ENCODE measurements at places on chromosomes 7 and 10. TPM values are rescaled to one million over a fixed set of nuclear protein-coding genes. Genes with fewer than 3 reads are reported as not detected.

DNA sequence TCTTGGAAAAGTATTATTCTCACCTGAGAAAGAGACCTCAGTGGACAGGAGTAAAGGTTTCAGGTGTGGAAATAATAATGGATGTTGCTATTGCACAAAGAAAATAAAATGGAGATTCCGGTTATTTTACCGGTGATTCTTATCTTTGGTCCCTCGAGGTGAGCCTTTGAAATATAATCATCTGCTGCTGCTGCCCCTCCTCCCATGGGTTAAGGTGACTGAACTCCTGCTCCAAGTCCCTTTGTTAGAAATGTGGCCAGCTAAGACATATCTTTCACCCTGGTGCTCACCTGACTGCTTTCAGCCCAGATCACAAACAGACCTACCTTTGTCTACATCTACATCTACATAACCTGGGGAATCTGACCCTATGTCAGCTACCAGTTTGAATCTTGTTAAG, 5.7 kb downstream of the CUBN start:
- no peaks in the 10 kb centered on the region for H3K36me3 ChIP-seq
- no peak overlapping the region for H3K4me3 ChIP-seq
- H3K27me3 ChIP-seq = no peaks in the 10 kb centered on the region
- no peak for DNase-seq
- no peaks in the 10 kb centered on the region for H3K4me1 ChIP-seq
- no peak overlapping the region for H3K27ac ChIP-seq

DNA sequence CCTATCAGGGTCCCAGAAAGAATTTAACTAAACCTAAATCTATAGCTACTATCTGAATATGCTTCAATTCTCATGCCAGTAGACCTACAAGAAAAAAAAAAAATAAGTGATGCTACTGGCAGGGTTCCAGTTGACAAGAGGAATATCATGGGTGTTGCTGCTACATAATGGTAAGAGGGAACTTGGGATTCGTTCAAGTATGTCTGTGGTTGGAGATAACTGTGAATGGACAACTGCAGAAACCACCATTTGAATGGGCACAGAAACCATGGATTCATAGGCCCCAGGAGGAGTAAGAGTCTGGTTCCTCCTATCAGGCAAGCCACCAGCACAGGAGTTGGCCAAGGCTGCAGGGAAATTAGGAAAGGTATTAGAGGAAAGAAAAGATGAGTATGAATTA, 287.6 kb upstream of the HGF start:
- no peaks in the 10 kb centered on the region for H3K4me1 ChIP-seq
- no peak overlapping the region for H3K4me3 ChIP-seq
- no peak overlapping the region for H3K27ac ChIP-seq
- no peak for DNase-seq

- H3K4me1 ChIP-seq = no peaks in the 10 kb centered on the region
- H3K27ac ChIP-seq = no peak overlapping the region
- DNase-seq = no peak
Measured at GRCh38 chr7:133859231-133859630, 267.9 kb upstream of the LRGUK start.

GRCh38 chr7:136056651-136057231, 79.6 kb upstream of the MTPN start:
- no peaks in the 10 kb centered on the region for H3K36me3 ChIP-seq
- H3K4me3 ChIP-seq = no peak overlapping the region
- DNase-seq = no peak
- no peaks in the 10 kb centered on the region for H3K27me3 ChIP-seq

GRCh38 chr7:70660819-70661191, 471.1 kb upstream of the GALNT17 start:
- no peaks in the 10 kb centered on the region for H3K36me3 ChIP-seq
- no peak overlapping the region for H3K4me3 ChIP-seq
- no peaks in the 10 kb centered on the region for H3K27me3 ChIP-seq
- H3K4me1 ChIP-seq = peaks cover 12% of the 10 kb centered on the region

DNA sequence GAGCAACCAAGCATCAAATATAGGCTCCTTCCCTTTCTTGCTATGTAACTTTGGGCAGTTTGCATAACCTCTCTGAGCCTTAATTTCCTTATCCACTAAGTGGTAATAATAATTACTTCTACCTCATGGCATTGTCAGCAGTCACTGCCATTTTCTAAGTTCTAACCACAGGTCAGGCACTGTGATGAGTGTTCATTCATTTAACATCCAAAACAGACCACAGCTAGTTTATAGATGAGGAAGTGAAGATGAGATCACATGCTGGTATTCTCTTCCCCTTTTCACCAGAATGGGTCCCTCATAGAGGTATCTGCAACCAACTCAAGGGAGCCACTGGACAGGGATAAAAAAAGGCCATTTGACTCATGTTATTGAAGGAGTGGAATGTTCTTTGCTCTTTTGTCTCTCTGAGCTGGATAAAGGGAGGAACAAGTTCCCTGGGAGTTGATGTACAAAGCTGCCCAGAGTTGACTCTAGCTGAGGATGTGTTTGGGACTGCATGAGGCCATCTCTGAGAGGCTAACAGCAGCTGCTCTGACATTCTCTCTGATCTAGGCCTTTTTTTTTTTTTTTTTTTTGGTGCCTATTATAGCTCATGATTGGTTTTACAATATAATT, 65.0 kb downstream of the DNAJC12 start:
- no peaks in the 10 kb centered on the region for H3K27me3 ChIP-seq
- H3K27ac ChIP-seq = no peak overlapping the region
- H3K4me3 ChIP-seq = no peak overlapping the region
- no peak for DNase-seq
- no peaks in the 10 kb centered on the region for H3K4me1 ChIP-seq

DNA sequence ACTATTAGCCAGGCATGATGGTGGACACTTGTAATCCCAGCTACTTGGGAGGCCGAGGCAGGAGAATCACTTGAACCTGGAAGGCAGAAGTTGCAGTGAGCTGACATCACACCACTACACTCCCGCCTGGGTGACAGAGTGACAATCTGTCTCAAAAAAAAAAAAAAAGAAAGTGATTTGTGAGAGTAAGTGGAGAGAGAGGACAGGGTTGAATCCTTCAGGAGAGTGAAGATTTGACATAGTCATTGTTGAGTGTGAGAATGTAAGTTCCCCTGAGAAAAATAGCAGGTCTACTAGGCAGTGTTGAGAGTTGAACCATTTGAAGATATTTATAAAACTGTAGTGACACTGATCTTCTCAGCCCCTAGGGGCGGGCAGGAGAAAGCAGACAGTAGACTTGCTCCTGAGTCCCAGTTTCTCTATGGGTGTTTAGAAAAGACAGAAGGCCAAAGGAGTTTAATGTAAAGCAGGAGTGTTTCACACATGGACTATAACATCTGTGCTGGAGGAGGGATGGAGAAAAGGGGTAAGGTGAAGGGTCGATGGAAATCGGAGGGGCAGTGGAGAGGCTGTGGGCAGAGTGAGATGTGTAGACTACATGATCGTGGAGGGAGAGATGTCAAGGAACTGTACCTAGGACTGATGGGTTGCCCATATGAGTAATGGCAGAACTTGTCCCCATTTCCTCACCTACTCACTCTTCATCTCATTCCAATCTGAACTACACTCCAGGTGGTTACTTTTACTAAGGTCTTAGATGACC, 13.7 kb upstream of the LAMB4 start:
- H3K27me3 ChIP-seq = no peaks in the 10 kb centered on the region
- H3K36me3 ChIP-seq = no peaks in the 10 kb centered on the region
- no peak overlapping the region for H3K4me3 ChIP-seq
- DNase-seq = no peak

- H3K4me3 ChIP-seq = no peak overlapping the region
- no peaks in the 10 kb centered on the region for H3K36me3 ChIP-seq
- no peak overlapping the region for H3K27ac ChIP-seq
- no peaks in the 10 kb centered on the region for H3K27me3 ChIP-seq
Measured at GRCh38 chr7:142697270-142697669, 52.0 kb upstream of the PRSS1 start.

DNA sequence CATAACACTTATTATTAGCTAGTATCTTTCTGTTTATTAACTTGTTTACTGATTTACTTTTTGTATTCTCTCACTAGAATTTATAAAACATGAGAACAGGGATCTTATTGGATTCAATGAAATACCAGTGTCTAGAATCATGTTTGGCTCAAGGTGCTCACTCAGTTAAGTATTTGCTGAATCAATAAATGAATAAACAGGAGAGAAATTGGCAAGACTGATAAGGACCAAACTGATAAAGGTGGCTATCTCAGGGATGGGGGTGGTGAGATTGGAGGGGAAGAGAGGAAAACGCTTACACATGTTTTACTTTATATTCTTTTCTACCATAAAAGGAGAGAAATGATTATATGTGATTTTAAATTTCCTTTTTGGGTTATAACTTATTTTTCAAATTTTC, 43.3 kb upstream of the CCDC6 start:
- no peak overlapping the region for H3K27ac ChIP-seq
- H3K4me1 ChIP-seq = no peaks in the 10 kb centered on the region
- H3K36me3 ChIP-seq = no peaks in the 10 kb centered on the region

DNA sequence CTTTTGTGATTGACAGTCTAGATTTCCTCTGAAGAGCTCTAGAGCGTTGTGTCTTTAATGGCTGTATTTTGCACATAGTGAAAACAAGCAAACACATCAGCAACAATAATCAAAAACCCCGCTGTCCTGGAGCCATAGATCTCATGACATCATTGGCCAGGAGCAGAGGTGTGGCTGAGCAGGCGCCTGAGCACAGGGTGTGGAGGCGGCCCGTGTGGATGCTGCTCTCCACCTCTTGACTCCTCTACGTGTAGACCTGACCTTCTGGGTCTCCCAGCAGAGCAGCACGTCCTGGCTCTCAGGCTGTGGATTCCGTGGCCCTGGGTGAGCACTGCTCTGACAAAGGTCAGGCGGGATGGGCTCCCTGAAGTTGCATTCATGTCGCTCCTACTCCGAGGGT, 63.0 kb upstream of the INSYN2A start:
- no peaks in the 10 kb centered on the region for H3K4me1 ChIP-seq
- no peak overlapping the region for H3K27ac ChIP-seq
- peaks cover 10% of the 10 kb centered on the region for H3K36me3 ChIP-seq
- no peak for DNase-seq

GRCh38 chr10:93352638-93353383, 129.3 kb downstream of the MYOF start:
- no peak for DNase-seq
- H3K27me3 ChIP-seq = no peaks in the 10 kb centered on the region
- no peaks in the 10 kb centered on the region for H3K4me1 ChIP-seq
- H3K27ac ChIP-seq = no peak overlapping the region

GRCh38 chr10:3009341-3009740, 58.0 kb upstream of the PFKP start:
- H3K27ac ChIP-seq = no peak overlapping the region
- no peaks in the 10 kb centered on the region for H3K4me1 ChIP-seq
- DNase-seq = no peak
- no peaks in the 10 kb centered on the region for H3K36me3 ChIP-seq
- H3K4me3 ChIP-seq = no peak overlapping the region

- no peaks in the 10 kb centered on the region for H3K36me3 ChIP-seq
- no peaks in the 10 kb centered on the region for H3K4me1 ChIP-seq
- H3K27me3 ChIP-seq = no peaks in the 10 kb centered on the region
- no peak overlapping the region for H3K27ac ChIP-seq
Measured at GRCh38 chr7:48875045-48875916, 49.1 kb upstream of the CDC14C start.

DNA sequence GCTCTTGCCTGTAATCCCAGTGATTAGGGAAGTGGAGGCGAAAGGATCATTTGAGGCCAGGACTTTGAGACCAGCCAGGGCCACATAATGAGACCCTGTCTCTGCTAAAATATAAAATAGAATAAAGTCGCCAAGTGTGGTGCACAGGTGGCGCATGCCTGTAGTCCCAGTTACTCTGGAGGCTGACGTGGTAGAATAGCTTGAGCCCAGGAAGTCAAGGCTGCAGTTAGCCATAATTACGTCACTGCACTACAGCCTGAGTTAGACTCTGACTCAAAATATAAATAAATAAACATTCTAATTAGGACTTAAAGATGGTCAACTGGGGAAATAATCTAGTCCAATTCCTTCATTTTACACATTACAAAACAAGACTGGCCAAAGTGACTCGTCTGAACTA, 768 bp downstream of the CHCHD2 start:
- peak overlapping the region; percentile 88 for H3K4me3 ChIP-seq
- peaks cover 38% of the 10 kb centered on the region for H3K36me3 ChIP-seq
- no peak for DNase-seq

- H3K36me3 ChIP-seq = no peaks in the 10 kb centered on the region
- no peak overlapping the region for H3K4me3 ChIP-seq
- DNase-seq = no peak
- no peaks in the 10 kb centered on the region for H3K4me1 ChIP-seq
- H3K27ac ChIP-seq = no peak overlapping the region
Measured at GRCh38 chr7:106367664-106368063, 82.9 kb upstream of the NAMPT start.

DNA sequence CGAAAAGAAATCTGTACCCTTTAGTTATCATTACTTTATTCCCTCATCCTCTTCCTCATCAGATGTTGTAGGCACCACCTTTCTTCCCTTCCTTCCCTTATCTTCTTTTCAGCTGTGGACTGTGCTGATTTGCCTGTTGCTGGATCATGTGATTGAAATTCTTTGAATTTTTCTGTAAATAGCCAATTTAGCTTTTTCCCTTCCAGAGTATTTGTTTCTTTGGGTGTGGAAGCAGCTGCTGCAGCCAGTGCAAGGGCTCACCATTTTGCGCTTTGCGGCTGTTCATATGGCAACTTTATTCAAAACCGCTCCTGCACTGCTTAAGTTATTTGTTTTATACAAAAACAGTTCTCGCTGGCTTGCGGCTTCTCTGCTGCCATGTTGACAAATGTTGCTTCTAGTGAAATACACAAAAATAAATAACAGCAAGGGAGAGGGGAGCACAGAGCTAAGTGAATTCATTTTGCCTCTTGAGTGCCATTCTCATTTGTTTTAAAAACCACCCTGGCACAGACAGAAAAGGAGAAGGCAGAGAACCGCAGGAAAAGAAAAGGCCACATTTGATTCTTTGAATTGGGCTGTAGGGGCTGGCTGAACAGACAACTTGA, 151.2 kb downstream of the AUTS2 start:
- no peaks in the 10 kb centered on the region for H3K27me3 ChIP-seq
- no peak for DNase-seq
- no peak overlapping the region for H3K27ac ChIP-seq

- H3K4me1 ChIP-seq = no peaks in the 10 kb centered on the region
- no peaks in the 10 kb centered on the region for H3K36me3 ChIP-seq
- DNase-seq = no peak
- H3K27ac ChIP-seq = no peak overlapping the region
- no peaks in the 10 kb centered on the region for H3K27me3 ChIP-seq
Measured at GRCh38 chr7:101968720-101969466, 151.5 kb downstream of the CUX1 start.

- no peak overlapping the region for H3K4me3 ChIP-seq
- H3K27ac ChIP-seq = no peak overlapping the region
- no peaks in the 10 kb centered on the region for H3K4me1 ChIP-seq
- DNase-seq = no peak
Measured at GRCh38 chr7:43664681-43665080, 64.6 kb downstream of the COA1 start.

The GNAI1 gene
- 9.2 TPM for total RNA-seq

The ANKRD7 gene
- total RNA-seq = 0.79 TPM

The NPC1L1 gene
- total RNA-seq = not detected

The NHLRC2 gene
- total RNA-seq = 38.6 TPM

The NRG3 gene
- total RNA-seq = 0.70 TPM

The NOS3 gene
- 78.6 TPM for total RNA-seq
